ENCODE measurements at places on chromosomes 7 and 10.

DNA sequence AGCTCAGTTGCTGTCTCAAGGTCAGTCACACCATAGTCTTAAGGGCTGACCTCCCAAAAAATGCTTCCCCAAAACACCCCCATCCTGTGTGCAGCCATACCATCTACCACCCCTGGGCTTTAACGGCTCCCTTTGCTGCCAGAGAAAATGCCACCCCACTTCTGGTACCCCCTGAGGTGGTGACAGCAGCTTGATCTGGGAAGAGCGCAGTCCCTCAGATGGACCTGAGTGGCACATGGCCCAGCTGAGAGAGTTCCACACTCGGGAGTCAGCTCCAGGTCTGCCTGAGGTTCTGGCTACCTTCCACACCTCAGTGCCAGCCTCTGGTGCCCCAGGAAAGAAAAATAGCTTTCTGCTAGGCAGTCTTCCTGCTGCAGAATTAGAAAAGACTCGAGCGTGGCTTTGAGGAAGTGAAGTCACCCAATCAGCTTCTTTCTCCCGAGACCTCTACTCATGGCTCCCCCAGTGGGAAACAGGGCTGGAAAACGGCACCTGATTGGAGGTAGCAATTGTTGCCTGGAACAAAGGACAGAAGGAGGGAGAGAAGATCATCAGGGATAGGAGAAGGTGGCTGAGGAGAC, 151.7 kb downstream of the ARHGAP21 start:
- DNase-seq = no peak

DNA sequence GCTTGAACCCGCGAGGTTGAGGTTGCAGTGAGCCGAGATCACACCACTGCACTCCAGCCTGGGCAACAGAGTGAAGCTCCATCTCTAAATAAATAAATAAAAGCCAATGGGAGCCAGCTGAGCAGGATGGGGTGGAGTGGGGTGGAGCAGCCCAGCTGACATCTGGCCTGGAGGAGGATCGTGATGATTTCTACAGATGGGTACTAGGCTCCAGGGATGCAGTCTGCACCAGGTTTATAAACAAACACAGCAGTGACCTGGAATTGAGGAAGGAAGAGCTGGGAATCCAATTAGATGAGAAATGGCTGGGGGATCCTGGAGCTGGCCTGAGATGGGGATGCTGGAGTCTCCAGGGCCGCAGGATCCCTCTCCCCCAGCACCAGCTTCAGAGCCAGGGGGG, 7.3 kb upstream of the GRIFIN start:
- no peak for DNase-seq

- no peak for DNase-seq
Measured at GRCh38 chr10:14535457-14536130, 204.9 kb upstream of the FRMD4A start.

DNA sequence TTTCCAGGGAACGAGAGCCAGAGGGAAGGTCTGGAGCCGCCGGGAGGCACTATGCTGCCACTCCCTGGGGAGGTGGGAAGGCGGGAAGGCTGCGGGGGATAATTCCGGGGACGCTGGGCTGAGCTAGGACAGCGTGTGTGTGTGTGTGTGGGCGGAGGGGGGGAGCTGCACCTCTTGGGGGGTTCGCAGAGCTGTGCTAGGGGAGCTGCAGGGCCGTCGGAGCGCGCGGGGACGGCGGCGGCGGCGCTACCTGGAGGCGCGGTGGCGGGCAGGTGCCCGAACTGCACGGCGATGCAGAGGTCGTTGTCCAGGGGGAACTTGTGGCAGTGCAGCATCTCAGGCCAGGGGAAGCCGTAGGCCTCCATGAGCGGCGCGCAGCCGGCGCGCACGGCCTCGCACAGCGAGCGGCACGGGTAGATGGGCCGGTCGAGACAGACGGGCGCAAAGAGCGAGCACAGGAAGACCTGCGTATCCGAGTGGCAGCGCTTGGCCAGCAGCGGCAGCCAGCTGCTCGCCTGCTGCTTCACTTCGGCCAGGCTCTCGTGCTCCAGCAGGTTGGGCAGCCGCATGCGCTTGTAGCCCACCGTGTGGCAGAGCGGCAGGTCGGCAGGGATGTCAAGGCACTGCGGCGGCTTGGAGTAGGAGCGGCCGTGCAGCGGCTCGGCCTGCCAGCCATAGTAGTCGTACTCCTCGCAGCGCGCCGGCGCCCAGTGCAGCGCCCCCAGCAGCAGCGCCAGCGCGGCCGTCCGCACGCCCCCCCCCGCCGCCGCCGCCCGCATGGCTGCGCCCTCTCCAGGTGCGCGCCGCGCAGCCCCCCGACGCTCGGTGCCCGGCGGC, 526 bp downstream of the SFRP5 start:
- DNase-seq = no peak

GRCh38 chr10:12333380-12334185, 15.8 kb upstream of the CAMK1D start:
- no peak for DNase-seq

DNA sequence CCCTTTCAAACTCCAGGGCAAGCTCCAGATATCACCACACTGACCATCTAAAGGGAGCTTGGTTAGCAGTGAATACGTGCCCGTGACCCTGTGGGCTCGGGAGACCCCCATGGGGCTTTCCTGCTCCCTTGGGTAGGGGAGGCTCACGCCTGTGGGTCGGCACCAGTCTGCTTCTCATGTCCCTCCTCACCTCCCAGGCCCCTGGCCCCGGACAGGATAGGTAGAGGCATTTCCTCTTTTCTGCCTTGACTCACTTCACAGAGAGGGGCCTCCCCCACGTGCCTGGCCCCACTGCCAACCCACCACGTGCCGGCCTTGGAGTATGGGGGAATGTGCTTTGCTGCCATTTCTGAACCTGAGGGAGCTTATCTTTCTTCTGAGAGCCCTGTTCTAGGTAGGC, 131.3 kb upstream of the FAM20C start:
- no peak for DNase-seq

DNA sequence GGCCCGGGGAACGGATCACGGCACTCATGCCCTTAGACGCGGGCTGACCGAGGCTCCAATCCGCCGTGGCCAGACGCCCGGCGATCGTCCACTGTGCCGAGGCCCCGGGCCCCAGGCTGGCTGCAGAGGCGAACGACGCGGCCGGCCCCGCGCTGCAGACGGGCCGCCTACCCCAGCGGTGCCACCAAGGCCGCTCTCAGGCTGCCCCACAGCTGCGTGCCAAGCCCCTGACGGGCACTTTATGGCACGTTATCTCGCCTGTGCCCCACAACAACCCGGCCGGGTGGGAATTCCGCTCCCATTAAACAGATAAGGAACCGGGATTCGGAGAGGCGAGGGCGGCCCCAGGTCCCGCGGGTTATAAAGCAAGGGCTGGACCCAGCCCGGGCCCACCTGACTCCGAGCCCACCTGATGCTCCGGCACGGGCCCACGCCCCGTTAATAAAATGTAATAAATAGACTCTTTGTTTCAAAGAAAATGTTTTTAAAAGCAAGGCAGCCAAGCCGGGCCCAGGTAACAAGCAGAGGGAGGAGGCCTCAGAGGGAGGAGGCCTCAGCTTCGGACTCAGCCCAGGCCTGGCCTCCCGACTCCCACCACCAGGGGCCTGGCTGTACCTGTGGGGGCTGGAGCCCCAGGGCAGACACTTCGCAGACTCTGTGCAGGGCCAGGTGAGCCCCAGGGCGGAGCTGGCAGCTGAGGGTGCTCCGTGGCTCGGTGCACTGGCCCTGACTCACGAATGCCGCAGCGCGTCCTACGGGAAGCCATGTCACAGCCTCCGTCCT, 79.7 kb downstream of the FOXL3 start:
- no peak for DNase-seq

DNA sequence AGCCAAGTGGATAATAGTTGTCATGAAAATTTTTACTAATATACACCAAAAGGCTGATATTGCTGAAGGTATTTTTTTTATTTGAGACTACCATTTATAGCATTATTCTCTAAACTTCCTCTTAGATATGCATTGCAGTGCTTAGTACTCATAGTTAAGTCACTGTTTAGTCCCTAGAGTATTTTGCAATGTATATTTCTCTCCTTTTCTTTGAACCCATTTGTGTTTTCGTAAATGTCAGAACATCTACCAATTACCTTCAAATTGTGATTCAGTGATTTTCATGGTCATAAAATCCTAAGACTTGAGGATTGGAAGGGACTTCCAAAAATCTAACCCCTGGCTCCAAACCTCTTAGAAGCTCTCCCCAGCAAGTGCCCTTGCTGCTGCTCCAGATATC, 21.5 kb upstream of the CYP26C1 start:
- no peak for DNase-seq

DNA sequence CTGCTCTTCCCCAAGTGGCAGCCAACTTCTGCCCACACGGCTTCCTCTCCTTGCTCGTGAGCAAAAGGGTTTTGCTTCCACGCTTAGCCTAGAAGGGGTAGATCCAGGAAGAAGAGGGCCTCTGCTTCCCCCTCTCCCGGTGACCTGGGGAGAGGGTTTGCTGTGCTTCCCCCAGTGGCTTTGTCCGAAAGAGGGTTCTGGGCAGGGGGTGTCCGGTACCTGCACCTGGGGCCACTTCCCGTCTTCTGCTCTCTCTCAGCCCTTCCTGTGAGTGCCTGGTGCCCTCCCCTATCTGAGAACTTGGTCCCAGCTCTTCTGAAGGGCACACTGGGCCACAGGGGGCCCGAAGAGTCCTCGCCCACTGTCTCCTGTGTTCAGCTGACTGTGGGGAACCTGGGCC, 11.3 kb downstream of the JAKMIP3 start:
- no peak for DNase-seq

GRCh38 chr10:18533896-18534295, 117.5 kb downstream of the NSUN6 start:
- DNase-seq = no peak

DNA sequence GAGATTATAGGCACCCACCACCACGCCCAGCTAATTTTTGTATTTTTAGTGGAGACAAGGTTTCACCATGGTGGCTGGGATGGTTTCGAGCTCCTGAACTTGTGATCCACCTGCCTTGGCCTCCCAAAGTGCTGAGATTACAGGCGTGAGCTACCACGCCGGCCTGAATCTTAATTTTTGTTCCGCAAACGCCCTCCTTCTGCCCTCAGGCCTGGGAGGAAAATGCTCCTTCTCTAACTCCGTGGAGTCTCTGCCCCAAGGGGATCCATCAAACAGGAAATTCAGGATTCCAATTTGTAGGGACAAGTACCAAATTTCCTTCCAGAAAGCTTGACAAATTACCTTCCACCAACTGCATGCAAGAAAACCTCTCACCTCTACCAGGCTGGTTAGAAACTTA, 43.2 kb downstream of the RBAK start:
- DNase-seq = no peak
